ENCODE measurements at places on chromosomes 1 and 21.

DNA sequence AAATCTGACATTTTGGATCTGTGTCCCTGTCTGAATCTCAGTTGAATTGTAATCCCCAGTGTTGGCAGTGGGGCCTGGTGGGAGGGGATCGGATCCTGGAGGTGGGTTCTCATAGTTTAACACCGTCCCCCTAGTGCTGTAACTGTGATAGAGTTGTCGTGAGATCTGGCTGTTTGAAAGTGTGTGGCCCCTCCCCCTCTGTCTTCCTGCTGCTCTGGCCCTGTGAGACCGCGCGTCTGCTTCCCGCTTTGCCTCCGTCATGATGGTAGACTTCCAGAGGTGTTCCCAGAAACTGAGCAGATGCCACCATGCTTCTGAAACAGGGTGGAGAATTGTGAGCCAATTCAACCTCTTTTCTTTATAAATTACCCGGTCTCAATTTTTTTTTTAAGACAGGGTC lies 25.0 kb downstream of the AGPAT3 start:
- DNase-seq: no peak

DNA sequence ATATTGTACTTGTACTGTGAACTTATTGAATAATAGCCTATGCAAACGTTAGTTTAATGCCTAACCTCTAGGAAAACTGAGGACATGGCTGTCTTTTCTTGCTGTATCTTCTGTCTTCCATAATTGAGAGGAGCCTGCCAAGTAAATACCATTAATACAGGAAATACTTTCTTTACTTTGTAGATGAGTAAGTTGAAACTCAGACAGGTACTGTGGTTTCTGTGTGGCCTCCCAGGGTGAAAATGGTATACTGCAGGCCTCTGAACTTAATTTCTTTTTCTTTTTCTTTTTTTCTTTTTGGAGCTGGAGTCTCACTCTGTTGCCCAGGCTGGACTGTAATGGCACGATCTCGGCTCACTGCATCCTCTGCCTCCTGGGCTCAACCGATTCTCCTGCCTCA lies 208.8 kb upstream of the ADGRL4 start:
- no peak for DNase-seq

DNA sequence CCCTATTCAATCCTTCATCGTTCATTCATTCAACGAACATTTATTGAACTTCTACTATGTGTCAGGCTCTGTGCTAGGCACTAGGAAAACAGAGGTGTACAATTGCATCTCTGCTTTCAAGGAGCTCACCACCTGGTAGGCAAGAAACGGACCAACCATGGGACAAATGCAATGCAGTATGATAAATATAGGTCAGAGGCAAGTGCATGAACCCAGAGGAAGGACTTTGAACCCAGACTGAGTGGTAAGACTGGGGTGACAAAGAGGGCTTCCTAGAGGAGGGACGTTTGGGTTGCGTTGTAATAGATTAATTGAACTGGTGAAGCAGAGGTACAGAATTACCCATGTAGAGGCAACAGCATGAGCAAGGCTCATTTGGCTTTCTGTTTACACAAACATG lies 16.4 kb downstream of the CD2 start:
- no peak for DNase-seq

- DNase-seq: no peak
Observed at GRCh38 chr1:237390823-237391222, 348.8 kb downstream of the RYR2 start.

- no peak for DNase-seq
Observed at GRCh38 chr1:92085727-92086126, 5.6 kb downstream of the BTBD8 start.

GRCh38 chr1:156676820-156677615 lies at the start of gene NES:
Gene NES (minus strand): TSS chr1:156677407. CDS start chr1:156677264, 143 bp downstream.
- no peak for DNase-seq

DNA sequence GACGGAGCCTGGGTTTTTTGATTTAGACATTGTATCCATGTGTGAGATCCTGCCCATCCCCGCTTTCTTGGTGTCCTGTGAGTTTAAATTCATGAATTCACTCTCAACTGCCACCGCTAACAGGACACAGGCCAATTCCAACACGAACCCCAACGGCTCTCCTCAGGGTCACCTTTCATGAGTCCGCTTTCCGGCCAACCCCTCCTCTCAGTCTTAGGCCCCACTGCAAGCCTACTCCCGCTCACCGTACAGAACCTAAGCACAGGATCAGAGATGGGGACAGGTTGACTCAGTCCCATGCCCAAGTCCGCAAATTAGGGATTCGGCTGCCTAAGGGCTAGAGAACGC lies 238 bp upstream of the SCP2 start:
- DNase-seq: no peak

GRCh38 chr21:34343347-34343746 lies 20.5 kb upstream of the KCNE2 start:
- DNase-seq: no peak

- DNase-seq: no peak
Observed at GRCh38 chr1:29258189-29258975, 22.1 kb downstream of the PTPRU start.

DNA sequence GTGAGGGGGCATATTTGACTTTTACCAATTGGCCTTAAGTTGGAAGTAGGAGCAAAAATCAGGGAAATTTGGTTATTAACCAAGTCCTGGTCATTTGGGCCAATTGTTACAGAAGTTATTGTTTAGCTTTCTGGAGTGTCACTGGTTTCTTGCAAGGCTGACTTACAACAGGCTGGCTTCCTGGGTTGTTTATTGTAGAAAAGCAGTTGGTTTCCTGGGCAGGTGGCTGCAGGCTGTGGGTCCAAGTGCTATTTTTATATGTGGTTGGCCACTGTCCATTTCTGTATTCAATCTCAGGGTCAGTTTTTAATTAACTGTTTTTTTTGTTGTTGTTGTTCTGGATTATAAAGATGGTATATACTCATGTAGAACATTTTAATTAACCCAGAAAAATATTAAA lies 174.1 kb downstream of the KCNJ6 start:
- DNase-seq: no peak
